Uterus (tissue), 4 donors: ENCODE measurements at places on chromosomes 2 and 18. TPM values are rescaled to one million over a fixed set of nuclear protein-coding genes. Genes with fewer than 3 reads are reported as not detected.

DNA sequence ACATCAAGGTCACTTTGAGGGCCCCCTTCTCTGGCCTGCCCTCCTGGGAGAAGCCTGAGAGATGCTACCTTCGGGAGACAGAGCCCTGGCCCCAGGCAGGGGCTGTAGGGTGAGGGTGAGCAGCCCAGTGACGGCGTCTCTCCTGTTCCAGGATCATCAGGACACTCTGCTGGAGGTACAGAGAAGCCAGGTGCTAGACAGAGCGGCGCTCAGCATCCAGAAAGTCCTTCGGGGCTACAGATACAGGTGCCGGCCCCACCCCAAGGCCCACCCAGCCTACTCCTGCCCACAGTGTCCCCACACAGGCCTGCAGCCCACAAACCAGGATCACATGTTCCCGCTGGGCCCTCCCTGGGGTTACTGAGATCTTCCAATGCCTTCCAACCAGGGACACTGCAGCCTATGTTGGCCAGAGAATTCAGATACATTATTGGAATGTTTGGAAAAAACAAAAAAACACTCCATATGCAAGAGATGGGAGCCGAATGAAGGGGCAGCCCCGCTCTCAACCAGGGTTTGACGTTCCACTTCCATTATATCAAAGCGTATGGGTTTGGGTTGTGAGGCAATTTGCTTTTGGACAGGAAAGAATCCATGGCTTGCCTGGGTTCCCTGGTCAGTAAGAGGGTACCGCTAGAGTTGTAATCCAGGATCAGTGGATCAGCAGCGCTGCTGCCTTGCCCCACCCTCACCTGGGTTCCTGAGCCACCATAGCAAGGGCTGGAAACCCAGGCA lies 49.5 kb upstream of the GPR17 start:
- DNase-seq = no peak

DNA sequence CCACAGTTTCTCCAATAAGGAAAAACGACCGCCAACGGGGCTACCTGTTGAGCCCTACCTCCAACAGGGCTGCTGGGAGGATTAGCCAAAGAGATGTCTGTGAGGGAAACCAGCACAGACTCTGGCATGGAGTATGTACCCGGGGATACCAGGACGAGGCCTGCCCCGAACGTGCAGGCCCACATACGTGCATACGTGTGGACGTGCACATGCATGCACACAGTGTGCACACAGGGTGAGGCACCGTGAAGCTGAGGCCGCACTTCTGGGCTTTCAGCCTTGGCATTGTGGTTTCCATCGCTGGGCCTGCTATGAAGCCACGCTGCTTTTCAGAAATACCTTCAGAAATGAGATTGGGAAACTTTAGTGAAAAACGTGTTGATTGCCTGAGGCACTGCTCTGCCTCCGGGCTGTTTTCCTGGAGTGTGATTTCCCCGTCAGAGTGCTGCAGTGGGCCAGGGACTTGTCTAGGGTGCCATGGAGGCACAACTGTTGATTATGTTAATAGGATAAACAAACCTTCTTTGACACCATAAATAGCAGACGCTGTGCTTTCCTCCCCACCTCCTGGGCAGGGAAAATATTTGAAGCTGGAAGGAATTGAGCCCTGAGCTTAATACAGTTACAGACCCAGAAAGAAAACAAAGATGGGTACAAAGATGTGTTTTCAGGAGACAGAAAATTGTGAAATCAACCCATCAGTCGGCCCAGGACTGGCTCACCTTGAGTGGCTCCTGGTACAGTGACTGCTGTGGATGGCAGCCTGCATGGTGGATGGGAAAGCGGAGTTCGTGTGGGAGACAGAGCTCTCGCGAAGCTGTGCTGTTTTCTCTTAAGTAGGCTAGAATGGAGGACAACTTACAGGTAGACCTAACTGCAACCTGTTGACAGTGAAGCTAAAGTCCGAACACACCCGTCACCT lies 182.3 kb downstream of the FAM210A start:
- no peak for DNase-seq

DNA sequence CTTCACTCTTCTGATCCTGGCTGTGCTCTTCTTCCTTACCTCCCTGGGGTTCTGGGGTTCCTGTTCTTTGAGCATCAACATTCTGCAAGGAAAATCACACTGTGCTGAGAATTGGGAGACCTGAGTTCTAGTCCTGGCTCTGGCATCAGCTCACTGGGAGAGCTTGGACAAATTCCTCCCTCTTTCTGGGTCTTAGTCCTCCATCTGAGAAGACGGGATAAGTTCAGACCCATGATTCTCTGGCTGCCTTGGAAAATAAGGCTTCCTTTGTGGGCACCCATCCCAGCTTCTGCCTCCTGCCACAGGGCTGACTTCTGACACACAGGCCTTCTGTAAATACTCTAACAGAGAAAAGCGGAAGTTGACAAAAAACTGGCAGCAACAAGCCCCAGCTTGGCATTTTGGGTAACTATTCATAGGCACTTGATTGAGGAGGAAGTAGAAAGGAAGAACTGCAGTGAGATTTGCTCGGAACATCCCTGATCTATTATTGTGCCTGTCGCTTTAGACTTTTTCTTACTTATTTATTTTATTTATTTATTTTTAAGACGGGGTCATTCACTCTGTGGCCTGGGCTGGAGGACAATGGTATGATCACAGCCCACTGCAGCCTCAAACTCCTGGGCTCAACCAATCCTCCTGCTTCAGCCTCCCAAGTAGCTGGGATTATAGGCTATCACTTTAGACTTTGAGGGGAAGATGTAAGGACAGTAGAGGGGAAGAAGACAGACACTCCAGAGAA lies 7.9 kb downstream of the PCBP1 start:
- peak; percentile 54 for DNase-seq

- no peak for DNase-seq
These were observed 231.1 kb downstream of the DYSF start for GRCh38 chr2:71684226-71685072.

DNA sequence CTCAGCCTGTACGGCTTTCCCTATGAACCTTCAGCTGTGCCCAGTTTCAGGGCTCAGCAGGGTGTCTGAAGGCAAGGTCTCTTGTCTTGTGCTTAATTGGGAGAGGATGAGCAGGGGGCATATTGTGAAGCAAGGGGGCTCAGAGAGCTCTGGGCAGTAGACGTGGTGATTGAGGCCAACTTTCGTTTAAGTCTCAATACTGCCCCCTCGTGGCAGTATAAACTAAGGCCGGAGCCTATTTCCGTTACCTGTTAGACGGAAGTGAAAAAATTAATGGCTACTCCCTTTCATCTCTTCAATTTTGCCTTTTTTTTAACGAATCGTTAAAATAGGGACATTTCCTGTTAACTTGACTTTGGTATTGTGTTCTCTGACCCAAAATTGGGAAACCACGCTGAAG lies 193.4 kb downstream of the TDRD15 start:
- peak; percentile 43 for DNase-seq

DNA sequence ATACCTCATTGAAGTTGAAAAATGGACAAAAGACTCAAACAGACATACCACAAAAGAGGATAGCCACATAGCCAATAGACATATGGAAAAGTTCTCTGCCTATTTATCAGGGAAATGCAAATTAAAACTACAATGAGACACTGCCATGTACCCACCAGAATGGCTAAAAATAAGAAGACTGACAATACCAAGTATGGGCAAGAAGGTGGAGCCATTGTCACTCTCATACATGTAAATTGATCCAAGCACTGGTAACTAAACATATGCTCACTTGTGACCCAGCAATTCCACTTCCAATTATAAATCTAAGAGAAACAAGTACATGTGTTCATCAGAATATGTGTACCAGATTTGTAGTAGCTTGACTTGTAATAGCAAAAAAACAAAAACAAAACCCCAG lies 4.6 kb downstream of the LOXHD1 start:
- DNase-seq = no peak

DNA sequence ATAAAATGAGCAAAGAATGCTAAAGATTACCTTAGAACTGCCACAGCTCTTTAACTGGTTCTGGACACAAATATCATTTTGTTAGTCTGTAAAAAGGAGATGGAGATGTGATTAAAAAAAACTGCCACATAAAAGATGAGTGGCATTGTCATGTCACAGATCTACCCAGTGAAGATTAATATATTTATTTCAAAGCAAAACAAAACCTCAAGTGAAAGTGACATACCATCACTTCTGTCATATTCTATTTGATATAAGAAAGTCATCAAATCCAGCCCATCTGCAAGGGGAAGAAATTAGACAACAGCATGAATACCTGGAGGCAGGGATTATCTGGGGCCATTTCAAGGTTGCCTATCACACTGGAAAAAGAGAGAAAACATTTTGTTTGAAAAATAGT lies 417.6 kb upstream of the LRRTM4 start:
- no peak for DNase-seq

DNA sequence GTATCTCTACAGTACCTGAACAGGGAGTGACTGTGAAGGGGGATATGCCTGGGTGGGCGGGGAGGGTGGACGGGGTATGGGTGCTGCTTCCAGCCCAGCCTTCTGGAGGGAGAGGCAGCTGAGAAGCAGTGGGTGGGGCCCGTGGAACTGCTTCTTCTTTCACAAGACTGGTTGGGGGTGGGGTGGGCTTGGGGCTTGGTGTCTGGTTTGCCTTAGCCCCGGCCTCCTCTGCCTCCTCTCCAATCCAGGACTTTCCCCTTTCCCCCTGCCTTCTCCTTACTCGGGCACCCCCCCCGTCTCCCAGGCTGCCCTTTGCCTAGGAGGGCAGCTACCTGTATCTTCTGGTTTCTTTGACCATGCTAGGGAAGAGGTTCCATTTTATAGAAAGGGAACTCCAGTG lies 233.4 kb downstream of the DYSF start:
- no peak for DNase-seq

GRCh38 chr2:227545990-227546389 lies 52.7 kb upstream of the SCYGR2 start:
- DNase-seq = no peak

- DNase-seq = no peak
These were observed 42.0 kb downstream of the EHD3 start for GRCh38 chr2:31275976-31276375.

- no peak for DNase-seq
These were observed 72.0 kb upstream of the SH3BP4 start for GRCh38 chr2:234879671-234880455.

- DNase-seq = no peak
These were observed 132.2 kb upstream of the ITGB6 start for GRCh38 chr2:160332318-160332717.

DSG4 gene
- not detected for total RNA-seq

GRB14 gene
- 3.3 TPM for total RNA-seq

ESCO1 gene
- total RNA-seq = 23.8 TPM

CRYGC gene
- total RNA-seq = not detected

DPYSL5 gene
- total RNA-seq = 1.8 TPM

RTN4 gene
- total RNA-seq = 205 TPM

FSIP2 gene
- total RNA-seq = 1.9 TPM

MC2R gene
- total RNA-seq = not detected
